Stimulated activated CD4-positive, alpha-beta T cell treated with anti-CD3 and anti-CD28 coated beads, Interleukin-4, amount 100 ng/mL, for 24 hours (primary cell): ENCODE measurements at places on chromosomes 1 and 21.

- no peak for DNase-seq
These were observed 671.2 kb downstream of the MATN1 start for GRCh38 chr1:30052178-30052577.

- no peak for DNase-seq
These were observed 56.2 kb downstream of the NTNG1 start for GRCh38 chr1:107196973-107197562.

DNA sequence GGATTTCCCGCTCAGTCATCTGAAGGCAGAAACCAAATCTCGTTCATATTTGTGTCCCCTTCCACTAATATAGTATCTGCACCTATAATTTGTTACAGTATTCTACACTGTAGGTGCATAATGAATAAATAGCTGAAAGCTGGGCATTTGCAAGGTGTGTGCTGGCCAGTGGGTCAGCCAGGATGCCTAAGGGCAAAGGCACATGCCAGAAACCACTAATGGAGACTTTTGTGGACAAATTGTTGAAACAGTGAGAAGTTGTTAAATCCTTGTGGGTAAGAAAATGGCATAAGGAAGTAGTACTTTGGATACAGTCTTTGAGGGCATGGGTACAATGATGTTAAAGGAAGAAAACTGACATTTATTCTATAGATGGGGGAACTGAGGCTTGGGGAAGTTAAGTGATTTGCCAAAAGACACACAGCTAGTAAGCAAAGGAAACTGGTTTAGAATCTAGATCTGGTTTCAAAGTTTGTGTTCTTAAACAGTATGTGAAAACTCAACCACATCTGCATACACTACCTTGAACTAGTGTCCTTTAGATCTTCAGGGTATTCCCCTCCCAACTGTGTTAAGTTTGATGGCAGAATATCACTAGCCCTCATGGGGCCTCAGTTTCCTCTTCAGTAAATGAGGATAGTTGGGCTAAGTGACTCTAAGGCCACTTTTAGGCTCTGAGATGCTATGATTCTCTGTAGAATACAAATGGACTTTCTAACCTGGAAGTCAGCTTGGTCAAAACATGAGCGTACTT lies 26.5 kb upstream of the LRRC8C start:
- DNase-seq: no peak

- no peak for DNase-seq
These were observed 36.2 kb upstream of the DOCK7 start for GRCh38 chr1:62724430-62724829.

GRCh38 chr1:34597877-34598514 lies 156.9 kb upstream of the GJB5 start:
- peak; percentile 46 for DNase-seq

DNA sequence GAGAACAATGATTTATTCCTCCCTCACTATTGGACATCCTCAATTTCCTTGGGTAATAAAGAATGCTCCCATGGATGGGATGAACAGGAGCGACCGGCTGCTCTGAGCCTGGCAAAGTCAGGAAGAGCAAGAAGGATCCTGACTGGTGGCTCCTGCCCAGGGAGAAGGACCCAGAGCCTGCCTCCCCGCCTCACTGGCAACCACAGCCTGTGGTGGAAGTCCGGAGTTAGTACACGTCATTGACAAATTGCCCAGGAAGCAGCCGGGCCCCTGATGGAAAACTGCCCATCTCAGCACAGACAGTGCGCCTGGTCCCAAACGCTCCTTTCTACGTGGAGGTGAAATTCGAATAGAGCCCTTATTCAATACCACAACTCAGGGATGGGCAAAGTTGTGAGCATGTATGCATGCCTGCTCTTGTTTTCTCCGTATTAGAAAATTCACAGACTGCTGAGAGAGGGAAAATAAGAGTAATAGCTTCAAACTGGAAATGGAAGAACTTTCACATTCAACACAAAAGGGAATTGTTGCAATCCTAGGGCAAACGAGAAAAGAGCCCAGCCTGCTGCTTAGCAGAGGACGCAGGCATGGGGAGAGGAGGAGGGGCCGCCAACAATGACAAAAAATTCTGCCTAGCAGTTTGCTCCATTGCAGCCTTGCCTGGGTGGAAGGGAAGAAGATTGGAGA lies 397.1 kb upstream of the VAMP3 start:
- no peak for DNase-seq

DNA sequence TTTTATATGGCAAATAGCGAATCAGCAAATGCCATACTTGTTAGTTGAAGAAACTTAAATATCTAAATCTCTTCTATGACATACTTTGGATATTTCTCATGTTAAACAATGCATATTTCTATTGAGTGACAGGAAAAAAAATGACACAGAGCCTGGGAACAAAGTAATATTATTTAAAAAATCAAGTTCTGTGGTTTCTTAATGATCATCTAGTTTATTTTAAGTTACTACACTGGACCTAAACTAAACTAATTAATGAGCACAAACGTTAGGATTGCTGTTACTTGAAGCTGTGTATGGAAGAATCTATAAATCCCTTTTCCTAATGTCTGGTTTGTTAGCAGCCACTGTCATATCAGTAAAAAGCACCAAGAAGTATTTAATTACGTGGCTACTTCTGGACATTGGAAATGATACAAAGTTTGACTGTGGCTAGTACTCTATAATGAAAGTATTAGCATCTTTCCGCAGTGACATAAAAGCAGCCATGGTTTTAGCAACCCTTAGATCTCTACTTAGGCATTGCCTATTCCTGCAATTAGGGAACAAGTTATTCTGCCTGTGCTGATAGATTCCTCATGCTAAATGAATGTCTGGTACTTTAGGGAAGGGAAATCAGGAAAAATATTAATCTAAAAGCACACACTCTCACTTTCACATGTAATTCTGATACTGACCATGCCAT lies 981.7 kb upstream of the B3GALT2 start:
- DNase-seq: no peak

GRCh38 chr21:38577887-38578286 lies 79.6 kb upstream of the ERG start:
- no peak for DNase-seq

DNA sequence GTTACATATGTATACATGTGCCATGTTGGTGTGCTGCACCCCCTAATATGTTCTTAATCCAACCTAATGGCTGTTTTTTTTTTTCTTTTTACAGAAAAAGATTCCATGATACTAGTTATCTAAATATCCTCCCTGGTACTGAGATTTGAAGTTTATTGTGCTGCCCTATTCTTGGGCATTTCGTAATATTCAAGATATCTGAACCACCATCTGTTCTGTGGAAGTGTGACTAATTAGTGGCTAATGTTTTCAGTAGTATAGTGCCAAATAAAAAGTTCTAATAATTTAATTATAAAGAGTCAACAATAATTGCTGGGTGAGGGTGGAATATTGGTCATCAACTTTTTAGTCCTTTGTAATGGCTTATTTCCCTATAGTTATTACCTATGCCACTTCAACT lies 217.5 kb downstream of the GABPA start:
- no peak for DNase-seq

- DNase-seq: no peak
These were observed 17.7 kb upstream of the QSOX1 start for GRCh38 chr1:180136968-180137356.

DNA sequence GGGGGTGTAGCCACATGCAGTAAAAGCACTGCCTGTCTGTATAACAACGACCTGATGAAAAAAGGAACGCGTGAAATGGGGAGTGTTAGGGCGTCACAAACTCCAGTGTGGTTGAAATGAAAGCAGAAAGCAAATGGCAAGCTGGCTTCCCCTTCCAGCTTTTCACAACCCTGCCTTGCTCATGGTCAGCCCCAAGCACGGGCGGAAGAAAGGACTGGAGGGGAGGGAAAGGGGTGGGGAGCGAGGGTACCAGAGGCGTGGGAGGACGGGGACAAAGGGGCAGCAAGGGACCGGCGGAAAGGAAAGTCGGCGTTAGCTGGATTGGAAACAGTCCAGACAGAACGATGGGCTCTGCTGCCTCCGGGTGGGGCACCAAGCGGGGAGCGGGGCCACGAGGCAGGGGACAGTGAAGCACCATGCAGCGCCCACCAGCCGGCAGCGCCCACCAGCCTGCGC lies 9.6 kb downstream of the VPS26C start:
- DNase-seq: peak; percentile 12

GRCh38 chr1:63116016-63116415 lies 206.4 kb upstream of the FOXD3 start:
- DNase-seq: no peak

DNA sequence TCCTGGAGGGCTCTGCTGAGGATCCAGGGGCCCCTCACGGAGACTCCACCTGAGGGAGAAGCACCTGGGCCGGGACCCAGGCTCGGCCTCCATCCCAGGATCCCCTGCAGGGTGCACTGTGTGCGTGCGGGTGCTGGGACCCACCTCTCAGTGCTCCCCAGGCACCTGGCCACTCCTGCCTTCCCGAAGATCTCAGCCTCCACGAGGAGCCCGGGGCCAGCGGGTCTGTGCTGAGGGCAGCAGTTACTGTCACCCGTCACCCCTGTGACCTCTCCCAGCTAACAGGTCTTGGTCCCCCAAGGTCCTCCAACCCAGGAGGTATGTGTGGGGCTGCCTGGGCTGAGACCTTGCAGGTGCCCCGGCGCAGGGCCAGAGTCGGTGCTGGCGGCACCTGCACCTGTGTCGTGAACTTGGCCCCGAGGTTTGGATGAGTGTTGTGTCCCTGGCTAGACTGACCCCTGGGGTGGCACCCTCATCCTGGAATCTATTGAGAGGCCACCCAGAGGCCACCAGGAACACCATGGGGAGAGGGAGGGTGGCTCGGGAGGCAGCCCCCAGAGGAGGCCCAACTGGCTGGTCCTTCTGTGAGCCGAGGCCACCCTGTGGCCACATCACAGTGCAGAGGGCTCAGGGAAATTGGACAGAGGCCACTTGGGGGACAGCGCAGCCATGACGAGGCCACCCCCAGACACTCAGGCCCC lies 17.7 kb downstream of the MORN1 start:
- DNase-seq: no peak

DNA sequence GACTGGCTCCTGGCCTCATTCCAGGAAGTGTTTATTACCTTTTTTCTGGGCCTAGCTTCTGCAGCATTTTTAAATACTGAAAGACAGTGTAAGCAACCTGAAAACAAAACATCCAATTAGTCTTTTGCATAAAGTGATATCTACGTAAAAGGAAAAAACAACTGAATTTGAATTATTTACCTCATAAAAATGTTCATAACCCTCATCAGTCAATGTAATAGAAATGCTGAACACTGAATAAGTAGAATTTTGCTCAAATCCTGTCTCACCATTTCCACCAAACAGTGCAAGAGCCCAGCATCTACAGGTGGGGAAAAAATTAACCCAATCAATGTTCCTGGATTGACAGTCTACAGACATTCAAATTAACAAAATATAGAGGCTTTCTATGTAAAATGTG lies 64.0 kb downstream of the NRDC start:
- no peak for DNase-seq

- no peak for DNase-seq
These were observed 81.5 kb upstream of the KCNJ15 start for GRCh38 chr21:38175306-38175705.

- peak; percentile 38 for DNase-seq
These were observed 780 bp downstream of the HIVEP3 start for GRCh38 chr1:41917835-41918449.

GRCh38 chr1:26322042-26322331 lies 4.2 kb downstream of the CD52 start:
- no peak for DNase-seq

DNA sequence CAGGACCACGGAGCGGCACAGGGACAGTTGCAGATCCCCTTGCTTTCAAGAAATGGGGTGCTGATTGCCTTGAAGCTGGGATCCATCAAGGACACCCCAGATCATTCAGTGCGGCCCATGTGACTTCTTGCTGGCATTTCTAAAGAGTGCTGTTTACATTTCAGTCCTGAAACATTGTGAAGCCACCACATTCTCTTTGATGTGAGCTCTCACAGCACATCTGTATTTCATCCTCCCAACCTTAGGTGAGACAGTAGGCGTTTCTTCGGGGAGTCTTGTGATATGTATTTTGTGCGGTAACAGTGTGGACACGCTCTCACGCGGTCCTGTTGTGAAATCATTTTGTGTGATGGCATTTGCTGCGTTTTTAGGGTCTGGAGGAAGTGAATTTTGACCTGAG lies 57.2 kb downstream of the CACHD1 start:
- no peak for DNase-seq

- DNase-seq: no peak
These were observed 119.3 kb upstream of the ZC3H12A start for GRCh38 chr1:37354876-37355650.

DNA sequence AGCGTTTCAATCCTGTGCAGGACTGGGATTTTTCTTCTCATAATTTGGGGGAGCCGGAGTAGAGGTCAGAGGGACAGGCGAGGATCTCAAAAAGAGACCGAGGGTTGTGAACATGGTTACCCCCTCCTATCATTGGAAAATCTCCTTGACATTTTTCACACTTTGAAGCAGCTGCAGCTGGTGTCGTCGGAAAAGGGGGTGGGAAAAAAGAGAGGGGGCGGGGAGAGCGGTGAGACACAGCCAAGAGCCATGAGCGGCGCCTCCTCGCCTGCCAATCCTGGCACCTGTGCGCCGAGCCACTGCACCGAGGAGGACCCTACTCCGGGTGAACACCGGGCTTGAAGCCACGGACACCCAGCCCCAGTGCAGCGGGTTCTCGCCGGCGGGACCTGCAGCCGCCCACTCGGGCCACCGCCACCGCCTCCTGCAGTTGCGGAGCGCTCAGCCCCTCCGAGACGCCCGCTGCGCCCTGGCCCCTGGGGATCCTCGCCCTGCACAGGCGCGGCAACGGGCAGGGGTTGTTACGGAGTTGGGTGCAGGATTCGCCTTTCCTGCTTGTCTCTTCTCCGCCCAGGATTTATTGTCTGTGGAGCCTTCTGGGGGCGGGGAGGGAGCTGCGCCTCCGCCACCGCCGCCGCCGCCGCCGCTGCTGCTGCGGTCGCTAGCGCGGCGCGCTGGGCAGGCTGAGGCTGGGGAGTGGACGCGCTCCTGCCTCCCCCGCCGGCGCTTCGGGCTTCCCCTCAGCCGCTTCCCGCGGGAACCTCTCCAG lies at the start of gene LRRC7:
LRRC7 (plus strand) TSS at position 271 of the 769 bp plus-strand sequence. CDS start 718 bp downstream, outside the sequence.
- peak; percentile 7 for DNase-seq

- DNase-seq: peak; percentile 44
These were observed 772 bp downstream of the UCK2 start for GRCh38 chr1:165828103-165828668.

- no peak for DNase-seq
These were observed 83.1 kb upstream of the CSF3R start for GRCh38 chr1:36565576-36566501.
